ENCODE measurements at places on chromosomes 4 and X.

- DNase-seq = no peak
Observed at GRCh38 chr4:76535603-76536372, 100.8 kb downstream of the SHROOM3 start.

- peak; percentile 85 for DNase-seq
Observed at GRCh38 chrX:1246816-1247215, 21.8 kb upstream of the CSF2RA start.

- no peak for DNase-seq
Observed at GRCh38 chrX:42751573-42751972, 26.4 kb downstream of the PPP1R2C start.

DNA sequence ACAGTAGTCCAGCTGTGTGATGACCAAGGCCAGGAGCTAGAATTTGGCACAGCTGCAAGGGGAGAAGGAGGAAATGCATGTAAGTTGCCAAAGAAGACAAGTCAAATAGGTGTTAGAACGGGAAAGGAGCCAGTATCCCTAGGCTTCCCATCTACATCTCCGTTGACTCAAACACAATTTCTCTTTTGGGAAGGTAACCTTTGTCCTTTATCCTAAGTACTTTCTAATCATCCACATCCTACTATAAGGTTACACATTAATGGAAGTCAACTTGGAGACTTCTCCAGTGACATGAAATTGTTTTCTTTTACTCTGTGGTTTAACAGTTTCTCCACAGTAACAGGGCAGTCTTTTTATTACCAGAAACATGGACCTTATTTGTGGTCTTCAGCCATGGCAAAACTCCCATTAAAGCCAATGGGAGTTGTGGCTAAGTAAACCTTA lies 620.0 kb downstream of the ANKRD50 start:
- DNase-seq = no peak

GRCh38 chr4:140742838-140743193 lies 13.4 kb downstream of the TBC1D9 start:
- DNase-seq = no peak

GRCh38 chr4:122996350-122996749 lies 74.0 kb upstream of the NUDT6 start:
- DNase-seq = no peak

DNA sequence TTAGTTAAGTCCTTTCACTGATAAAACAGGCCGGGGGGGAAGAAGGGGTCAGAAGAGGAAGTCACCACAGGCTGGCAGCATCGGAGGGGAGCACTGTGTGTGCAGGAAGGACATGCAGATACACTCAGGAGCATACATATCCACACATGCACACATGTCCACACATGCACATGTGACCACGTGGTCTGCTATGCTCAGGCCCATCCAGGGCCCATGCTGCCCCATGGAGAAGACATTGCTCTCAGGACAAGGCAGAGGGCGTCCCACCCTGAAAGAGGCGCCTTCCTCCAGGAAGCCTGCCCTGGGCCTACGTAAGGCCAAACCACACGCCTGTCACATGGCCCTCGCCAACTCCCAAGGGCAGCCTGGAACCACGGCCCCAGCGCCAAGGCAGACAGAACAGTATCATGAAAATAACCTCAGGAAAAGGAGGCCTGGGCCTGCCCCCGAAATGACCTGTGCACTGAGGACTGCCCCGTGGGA lies 15.8 kb downstream of the WDR1 start:
- DNase-seq = no peak

- DNase-seq = no peak
Observed at GRCh38 chrX:13078739-13079444, 34.5 kb upstream of the FAM9C start.

GRCh38 chr4:135917011-135917410 lies 1615.3 kb downstream of the PCDH18 start:
- no peak for DNase-seq

DNA sequence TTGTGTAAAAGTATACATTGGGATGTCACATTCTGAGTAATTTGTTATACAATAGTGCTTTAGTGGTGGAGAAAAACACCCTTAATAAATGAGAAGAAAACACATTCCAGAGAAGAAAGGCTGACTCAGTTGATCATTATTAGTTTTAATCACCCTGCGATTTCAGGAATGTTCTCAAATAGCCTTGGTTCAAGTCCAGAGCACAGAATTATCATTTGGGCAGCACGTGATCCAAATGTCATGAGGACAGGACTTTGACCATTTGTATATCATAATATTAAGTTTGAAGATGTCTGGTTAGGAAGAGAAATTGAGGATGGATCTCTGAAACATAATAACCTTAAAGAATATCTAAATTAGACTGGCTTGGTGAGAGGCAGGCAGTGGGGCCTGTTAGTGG lies 1434.3 kb upstream of the TENM3 start:
- no peak for DNase-seq

GRCh38 chrX:39477762-39478120 lies 620.0 kb downstream of the BCOR start:
- DNase-seq = peak; percentile 24

DNA sequence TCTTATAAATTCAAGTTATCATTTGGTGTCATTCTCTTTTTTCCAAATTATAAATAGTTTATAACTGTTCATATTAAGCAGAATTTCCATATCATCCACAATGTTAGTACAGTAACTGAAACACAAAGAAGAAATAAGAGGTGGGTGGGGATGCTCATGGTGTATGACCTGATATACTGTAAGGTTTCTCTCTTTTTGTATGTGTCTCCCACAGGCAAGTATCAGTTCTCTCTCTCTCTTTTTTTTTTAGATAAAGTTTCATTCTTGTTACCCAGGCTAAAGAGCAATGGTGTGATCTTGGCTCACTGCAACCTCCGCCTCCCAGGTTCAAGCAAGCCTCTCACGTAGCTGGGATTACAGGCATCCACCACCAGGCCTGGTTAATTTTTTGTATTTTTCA lies 43.7 kb upstream of the UGT2A3 start:
- DNase-seq = no peak
